ENCODE measurements at places on chromosomes 5 and 9.

DNA sequence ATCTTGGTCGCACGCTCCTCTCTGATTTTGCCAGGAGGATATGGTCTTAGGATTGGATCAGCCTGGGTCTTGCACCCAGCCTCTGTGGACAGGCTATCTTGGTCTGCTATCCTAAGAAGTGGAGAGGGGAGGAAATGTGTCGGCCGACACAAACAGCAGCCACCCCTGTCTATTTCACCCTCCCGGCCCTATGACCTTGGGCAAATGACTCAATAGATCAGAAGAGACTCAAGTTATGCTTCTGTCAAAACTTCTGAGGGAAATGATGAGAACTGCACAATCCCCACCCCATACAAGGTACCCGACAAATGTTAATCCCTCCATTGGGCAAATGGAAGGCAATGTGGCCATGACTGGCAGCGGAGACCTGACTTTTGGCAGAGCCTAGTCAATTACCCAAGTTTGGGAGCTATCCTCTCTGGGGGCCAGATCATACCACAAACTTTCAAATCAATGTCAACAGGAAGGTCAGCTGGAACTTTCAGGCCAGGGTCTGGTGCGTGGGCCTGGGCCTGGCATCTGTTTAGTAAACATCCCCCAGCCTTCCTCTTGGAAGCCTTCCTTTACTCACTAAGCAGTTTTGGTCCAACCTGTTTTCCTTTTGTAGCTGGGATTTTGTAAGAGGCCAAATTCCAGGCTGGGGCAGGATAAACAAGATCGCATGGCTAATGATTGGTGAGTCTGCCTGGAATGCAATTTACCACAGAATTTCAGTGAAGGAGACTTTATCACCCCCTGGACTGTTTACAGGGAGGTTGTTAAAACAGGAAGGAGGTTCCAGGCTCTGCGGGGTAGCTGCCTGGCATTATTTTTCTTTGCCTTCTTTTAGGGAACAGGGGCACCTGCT is 64.2 kb upstream of the CPEB4 start:
- H3K4me3 ChIP-seq, result no peak overlapping the region
- no peak for DNase-seq
- no peak overlapping the region for H3K27ac ChIP-seq
- no peaks in the 10 kb centered on the region for H3K36me3 ChIP-seq

DNA sequence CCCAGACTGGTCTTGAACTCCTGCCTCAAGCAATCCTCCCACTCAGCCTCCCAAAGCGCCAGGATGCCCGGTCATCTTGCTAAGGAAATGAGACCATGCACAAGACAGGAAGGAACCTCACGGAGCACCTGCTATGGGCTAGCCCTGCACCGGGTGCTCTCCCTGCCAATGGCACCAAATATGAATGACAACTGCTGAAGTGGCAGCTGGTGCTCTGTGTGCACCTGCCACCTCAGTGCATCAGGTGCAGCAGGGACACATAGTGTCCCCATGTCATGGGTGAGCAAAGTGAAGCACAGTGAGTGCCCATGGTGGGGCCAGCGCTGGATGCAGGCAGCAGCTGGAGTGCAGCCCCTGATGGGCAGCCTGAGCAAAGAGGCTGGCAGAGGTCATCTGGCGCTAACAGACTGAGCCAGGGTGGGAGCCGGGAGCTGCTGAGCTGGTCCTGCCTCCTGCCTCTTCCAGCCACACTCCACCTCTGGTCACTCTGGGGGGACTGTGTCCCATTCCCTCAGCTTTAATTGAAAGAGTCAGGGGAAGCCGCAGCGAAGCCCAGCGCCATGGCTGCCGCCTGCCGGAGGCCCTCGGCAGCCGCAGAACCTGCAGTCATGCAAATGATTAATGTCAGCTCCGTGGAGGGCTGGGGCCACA is 46.4 kb downstream of the BARX1 start:
- no peak overlapping the region for H3K27ac ChIP-seq
- no peak for DNase-seq
- no peaks in the 10 kb centered on the region for H3K36me3 ChIP-seq

DNA sequence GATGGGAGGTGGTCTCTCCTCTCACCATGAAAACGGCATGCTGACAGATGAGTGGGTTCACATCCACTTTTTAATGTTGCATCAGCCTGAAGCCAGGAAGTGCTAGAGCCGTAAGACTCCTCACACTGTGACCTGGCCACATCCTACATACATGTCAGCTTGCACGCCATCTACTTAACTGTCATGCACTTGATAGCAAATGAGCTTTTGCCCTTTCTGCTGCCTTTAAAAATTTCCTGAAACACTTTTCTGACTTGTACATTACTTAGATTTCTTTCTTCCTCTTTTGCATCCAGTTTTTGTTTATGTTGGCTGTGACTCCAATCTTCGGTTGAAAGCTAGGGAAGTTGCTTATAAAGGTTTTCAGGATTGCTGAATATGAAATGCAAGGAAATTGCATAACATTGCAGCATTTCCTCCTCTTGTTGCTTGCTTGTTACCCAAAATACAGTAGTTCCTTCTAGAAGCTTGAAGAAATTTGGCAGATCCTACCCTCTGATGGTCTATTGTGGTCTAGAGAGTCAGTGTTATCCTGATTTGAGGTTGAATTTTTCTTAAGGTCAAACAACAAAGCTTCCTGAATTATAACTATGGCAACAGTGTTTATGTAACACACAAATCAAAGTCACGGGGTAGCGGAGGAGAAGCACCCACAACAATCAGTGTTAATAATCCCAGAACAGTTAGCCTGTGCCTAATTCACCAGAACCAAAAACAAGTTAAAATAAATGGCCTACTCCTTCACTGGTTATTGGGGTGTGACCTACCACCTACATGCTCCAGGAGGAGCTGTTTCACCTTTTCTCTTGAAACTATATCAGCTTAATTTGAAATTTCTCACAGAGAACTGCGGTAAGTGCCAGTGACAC is 232.5 kb downstream of the ARHGAP26 start:
- peaks cover 82% of the 10 kb centered on the region for H3K4me1 ChIP-seq
- H3K36me3 ChIP-seq, result no peaks in the 10 kb centered on the region
- H3K27ac ChIP-seq, result peak overlapping the region; percentile 68
- no peak for DNase-seq
- H3K27me3 ChIP-seq, result no peaks in the 10 kb centered on the region
- H3K4me3 ChIP-seq, result no peak overlapping the region

GRCh38 chr9:83472221-83472665 is 66.0 kb downstream of the FRMD3 start:
- H3K4me3 ChIP-seq, result no peak overlapping the region
- no peaks in the 10 kb centered on the region for H3K36me3 ChIP-seq
- peak overlapping the region; percentile 85 for H3K27ac ChIP-seq
- DNase-seq, result peak; percentile 20
- H3K4me1 ChIP-seq, result peaks cover 46% of the 10 kb centered on the region

GRCh38 chr9:129656795-129657390 is 8.6 kb upstream of the PRRX2 start:
- no peak for DNase-seq
- H3K27ac ChIP-seq, result no peak overlapping the region
- H3K27me3 ChIP-seq, result no peaks in the 10 kb centered on the region
- no peaks in the 10 kb centered on the region for H3K36me3 ChIP-seq
- no peak overlapping the region for H3K4me3 ChIP-seq
- peaks cover 7% of the 10 kb centered on the region for H3K4me1 ChIP-seq

GRCh38 chr9:99825172-99826046 is 3.7 kb downstream of the NR4A3 start:
- no peaks in the 10 kb centered on the region for H3K36me3 ChIP-seq
- peaks cover 14% of the 10 kb centered on the region for H3K4me1 ChIP-seq
- no peak for DNase-seq
- peak overlapping the region; percentile 83 for H3K4me3 ChIP-seq
- no peak overlapping the region for H3K27ac ChIP-seq
- peaks cover 83% of the 10 kb centered on the region for H3K27me3 ChIP-seq

DNA sequence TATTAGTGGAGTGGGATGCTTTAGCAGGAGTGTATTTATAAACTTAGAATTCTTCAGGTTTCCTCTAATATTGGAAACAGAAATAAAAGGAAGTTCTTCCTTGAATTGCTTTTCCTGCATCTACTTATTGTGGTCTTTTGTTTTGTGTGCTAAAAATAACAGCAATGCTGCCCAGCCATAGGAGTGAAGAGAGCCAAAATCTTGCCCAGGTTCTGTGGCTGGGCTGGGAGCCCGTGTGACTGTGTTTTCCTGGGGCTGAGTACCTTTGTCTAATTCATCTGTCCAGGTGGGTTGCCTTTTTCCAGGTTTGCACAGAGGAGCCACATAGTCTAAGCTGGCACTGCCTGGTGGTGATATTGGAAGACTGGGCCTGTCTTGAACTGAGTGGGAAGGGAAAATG is 179.7 kb upstream of the ADAMTSL1 start:
- H3K27me3 ChIP-seq, result no peaks in the 10 kb centered on the region
- H3K4me1 ChIP-seq, result peaks cover 21% of the 10 kb centered on the region
- DNase-seq, result no peak
- H3K4me3 ChIP-seq, result no peak overlapping the region
- H3K36me3 ChIP-seq, result no peaks in the 10 kb centered on the region

- H3K4me1 ChIP-seq, result no peaks in the 10 kb centered on the region
- no peak for DNase-seq
- H3K36me3 ChIP-seq, result no peaks in the 10 kb centered on the region
- H3K27me3 ChIP-seq, result no peaks in the 10 kb centered on the region
- H3K4me3 ChIP-seq, result no peak overlapping the region
These were observed 147.9 kb upstream of the TBCA start for GRCh38 chr5:77924081-77924480.

DNA sequence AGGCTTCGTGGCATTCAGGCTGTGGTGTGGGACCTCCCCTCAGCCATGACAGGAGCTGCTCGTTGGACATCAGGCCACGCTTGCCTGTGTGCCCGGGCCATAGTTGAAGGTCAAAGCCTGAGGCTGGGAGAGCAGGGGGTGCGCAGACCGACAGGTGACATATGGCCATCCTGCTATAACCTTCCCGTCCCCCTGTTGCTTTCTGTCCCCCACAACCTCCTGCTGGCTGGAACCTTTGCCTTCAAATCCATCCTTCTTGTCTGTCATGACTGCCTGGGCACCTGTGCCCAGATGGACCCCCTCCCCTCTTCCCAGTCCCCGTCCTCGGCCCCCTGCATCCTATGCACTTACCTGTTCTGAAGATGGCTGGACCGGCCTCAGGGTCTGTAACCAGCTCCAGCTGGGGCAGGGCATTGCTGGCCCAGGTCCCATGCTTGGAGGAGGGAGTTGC is 83.2 kb downstream of the WNK2 start:
- H3K4me1 ChIP-seq, result peaks cover 28% of the 10 kb centered on the region
- H3K4me3 ChIP-seq, result no peak overlapping the region
- H3K27me3 ChIP-seq, result no peaks in the 10 kb centered on the region
- no peak for DNase-seq

GRCh38 chr9:89696780-89697179 is 92.0 kb downstream of the GADD45G start:
- no peaks in the 10 kb centered on the region for H3K27me3 ChIP-seq
- no peak overlapping the region for H3K4me3 ChIP-seq
- H3K27ac ChIP-seq, result no peak overlapping the region
- H3K4me1 ChIP-seq, result peaks cover 6% of the 10 kb centered on the region

GRCh38 chr5:10030219-10030831 is 219.4 kb downstream of the ATPSCKMT start:
- H3K4me3 ChIP-seq, result no peak overlapping the region
- no peaks in the 10 kb centered on the region for H3K36me3 ChIP-seq
- DNase-seq, result no peak
- no peaks in the 10 kb centered on the region for H3K27me3 ChIP-seq

DNA sequence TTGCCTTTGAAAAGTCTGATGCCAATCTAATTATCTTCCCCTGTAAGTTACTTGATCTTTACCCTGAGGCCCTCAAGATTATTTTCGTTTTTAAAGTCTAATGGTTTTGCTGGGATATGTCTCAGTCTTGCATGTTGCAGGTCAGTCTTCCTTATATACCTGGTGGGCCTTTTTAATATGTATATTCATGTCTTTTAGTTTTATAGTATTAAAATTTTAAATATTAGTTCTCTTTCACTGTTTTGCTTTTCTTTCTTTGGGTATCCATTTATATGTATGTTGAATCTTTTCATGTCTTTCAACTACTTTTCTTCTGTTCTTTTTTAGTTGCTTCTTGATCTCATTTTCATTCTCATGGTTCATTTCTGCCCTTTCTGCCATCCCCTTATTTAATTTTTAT is 68.9 kb downstream of the HSD17B4 start:
- no peaks in the 10 kb centered on the region for H3K27me3 ChIP-seq
- DNase-seq, result no peak
- H3K4me3 ChIP-seq, result no peak overlapping the region
- peaks cover 20% of the 10 kb centered on the region for H3K36me3 ChIP-seq
- H3K27ac ChIP-seq, result no peak overlapping the region

DNA sequence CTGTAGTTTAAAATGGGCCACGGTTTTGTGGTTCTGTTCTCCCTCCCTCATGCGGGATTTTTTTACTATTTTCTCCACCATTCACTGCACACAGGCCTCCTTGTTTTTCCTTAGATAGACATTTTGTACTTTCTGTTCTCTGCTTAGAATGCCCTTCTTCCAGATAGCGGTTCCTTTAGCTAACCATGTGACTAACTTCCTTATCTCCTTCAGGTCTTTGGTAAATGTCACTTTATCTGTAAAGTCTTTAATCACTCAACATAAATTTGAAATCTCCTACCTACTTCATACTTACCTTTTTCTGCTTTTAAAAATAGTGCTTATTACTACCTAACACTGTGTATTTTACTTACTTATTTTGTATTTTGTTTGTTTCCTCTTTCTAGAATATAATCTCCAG is 15.0 kb downstream of the FER start:
- H3K27me3 ChIP-seq, result no peaks in the 10 kb centered on the region
- H3K27ac ChIP-seq, result no peak overlapping the region
- no peaks in the 10 kb centered on the region for H3K4me1 ChIP-seq
- no peak for DNase-seq
- H3K36me3 ChIP-seq, result no peaks in the 10 kb centered on the region
- no peak overlapping the region for H3K4me3 ChIP-seq

DNA sequence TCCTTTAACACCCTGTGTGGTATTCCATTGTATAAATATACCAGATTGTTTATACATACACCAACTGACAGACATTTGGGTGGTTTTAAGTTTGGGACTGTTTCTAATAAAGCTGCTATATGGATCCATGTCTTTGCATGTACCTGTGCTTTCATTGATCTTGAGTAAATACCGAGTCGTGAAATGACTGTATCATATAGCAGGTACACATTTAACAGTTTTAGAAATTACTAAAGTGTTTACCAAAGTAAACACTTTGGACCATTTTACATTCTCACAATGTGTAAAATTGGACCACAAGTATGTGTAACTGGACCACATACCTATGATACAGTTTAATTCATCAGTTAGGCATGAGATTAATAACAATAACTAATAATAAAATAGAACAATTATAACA is 175.2 kb downstream of the FBXL17 start:
- no peak for DNase-seq
- H3K4me3 ChIP-seq, result no peak overlapping the region
- H3K4me1 ChIP-seq, result no peaks in the 10 kb centered on the region
- H3K27ac ChIP-seq, result no peak overlapping the region
- H3K27me3 ChIP-seq, result no peaks in the 10 kb centered on the region

GRCh38 chr9:134968011-134968822 is 50.5 kb upstream of the FCN1 start:
- H3K36me3 ChIP-seq, result no peaks in the 10 kb centered on the region
- peaks cover 3% of the 10 kb centered on the region for H3K4me1 ChIP-seq
- no peak overlapping the region for H3K4me3 ChIP-seq
- DNase-seq, result no peak
